Non-pigmented ciliary epithelial cell (primary cell): ENCODE measurements at places on chromosomes 6 and 20.

DNA sequence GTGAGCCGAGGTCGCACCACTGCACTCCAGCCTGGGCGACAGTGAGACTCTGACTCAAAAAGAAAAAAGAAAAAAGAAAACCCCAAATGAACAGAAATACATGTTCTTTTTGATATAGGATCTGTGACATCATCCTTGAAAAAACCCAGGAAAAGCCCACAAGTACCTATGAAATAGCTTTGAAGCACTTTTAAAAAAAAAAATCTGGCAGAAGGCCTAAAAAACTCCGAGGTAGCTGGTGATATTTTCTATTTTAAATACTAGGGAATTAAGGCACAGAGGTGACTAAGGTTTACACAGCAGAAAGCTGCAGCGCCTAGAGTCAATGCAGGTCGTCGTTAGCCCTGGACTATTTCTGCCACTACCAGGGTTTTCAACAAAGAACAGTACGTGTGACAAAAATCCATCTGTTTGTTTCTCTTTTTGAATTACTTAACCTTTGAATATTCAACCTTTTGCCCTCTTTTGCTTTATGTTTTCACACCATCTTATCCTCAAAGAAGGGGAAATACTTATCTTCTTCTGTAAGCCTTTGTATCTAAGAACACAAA lies 39.4 kb upstream of the EEF1A1 start:
- no peak for DNase-seq

- DNase-seq = peak; percentile 90
Measured at GRCh38 chr6:25971187-25971821, 8.7 kb downstream of the TRIM38 start.

DNA sequence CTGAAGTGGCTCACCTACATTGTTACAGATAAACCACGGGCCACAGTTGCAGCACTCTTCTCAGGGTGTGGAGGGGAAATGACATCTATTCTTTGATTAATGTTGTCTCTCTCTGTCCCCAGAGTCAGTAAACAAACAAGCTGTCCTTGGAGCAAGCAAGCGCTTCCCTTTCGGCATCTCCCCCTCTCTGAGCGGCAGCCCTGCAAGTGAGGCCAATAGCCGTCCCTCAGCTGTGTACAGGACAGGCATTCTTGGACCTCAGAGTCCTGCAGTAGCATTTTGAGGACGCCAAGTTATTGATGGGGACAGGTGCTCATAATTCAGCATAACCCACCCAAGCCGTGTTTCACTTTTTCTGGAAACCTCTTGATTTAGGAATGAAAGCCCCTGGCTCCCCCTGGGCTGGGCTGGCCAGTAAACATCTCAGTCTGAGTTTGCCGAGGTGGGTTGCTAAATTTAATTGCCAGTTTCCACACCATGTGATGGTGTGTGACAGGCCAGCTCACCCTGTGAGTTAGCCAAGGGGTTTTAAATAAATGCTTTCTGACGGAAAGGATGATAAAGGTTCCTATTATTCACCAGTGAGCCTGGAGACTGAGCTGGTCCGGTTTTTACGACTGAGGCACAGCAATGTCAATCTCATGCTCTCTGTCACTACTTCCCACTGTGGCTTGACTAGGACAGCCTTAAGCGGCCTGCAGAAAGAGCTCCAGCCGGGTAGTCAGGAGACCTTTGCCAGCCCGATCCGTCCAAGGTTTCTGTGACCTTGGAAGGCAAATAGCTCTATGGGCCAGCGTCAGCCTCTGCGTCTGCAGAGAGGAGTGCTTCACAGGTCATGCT lies 214.8 kb upstream of the RREB1 start:
- DNase-seq = no peak

- no peak for DNase-seq
Measured at GRCh38 chr20:25858495-25859425, 162.1 kb upstream of the ZNF337 start.

GRCh38 chr6:163147994-163148393 lies 266.5 kb upstream of the QKI start:
- DNase-seq = no peak
